ENCODE measurements at places on chromosomes 16 and 17.
A peak's percentile ranks its signal among the peaks of the same experiment; 100 is the strongest.

DNA sequence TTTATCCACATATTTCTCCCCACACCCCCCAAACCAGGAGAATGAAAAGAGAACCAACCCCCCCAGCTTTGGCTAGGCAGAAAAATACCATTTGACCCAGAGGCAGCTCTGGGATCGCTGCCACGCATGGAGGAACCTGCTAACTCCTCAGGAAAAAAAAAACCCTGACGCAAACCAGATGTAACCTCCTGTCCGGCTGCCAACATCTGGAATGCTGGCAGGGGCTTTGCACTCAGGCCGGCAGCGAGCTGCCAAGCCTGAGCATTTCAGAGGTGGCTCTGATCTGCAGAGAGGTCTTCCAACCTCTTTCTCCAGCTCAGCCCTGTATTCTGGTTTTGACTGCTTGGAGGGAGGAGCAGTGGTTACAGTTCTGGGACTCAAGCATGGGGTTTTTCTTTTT lies 8.2 kb downstream of the IGFBP4 start:
- DNase-seq: no peak

- DNase-seq: no peak
Measured at GRCh38 chr16:65757064-65757463, 609.4 kb upstream of the CDH5 start.

GRCh38 chr17:57948555-57949420 lies 6.4 kb downstream of the CUEDC1 start:
- DNase-seq: no peak

DNA sequence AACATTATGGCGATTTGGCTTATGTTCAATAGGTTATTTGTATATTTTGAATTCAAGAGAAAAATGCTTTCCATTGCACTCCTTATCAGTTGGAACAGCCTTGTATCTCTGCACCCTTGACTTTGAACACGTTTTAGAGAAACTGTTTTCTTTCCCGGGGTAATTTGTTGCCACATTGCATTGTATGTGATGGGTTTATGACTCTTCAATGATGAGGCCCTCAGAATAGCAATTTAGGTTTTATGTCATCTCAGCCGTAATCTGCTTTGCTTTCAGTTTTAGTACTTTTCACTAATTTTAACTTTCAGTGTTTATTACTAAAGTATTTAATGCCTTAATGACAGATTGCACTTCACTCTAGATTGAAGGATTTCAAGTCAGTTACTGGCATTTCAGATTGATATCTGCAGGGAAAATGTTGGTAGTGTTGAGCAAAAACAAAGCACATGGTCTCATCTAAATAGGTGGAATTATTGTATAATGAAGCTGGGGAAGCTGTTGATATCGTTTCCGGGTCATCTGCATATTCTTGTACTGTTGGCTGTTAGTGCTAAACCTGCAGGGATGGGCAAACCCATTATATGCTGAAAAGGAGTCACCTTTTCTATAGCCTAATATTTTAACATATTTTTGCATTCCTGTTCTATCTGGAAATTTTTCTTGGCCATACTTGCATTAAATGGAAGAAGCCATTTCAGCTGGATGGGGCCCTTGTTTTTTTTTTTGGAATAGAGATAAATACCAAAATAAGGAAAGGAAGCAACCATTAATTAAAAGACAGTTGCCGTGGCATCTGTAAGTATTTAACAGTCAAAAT lies 2.0 kb downstream of the LUC7L3 start:
- no peak for DNase-seq

- no peak for DNase-seq
Measured at GRCh38 chr17:43718544-43718943, 40.0 kb downstream of the SOST start.

DNA sequence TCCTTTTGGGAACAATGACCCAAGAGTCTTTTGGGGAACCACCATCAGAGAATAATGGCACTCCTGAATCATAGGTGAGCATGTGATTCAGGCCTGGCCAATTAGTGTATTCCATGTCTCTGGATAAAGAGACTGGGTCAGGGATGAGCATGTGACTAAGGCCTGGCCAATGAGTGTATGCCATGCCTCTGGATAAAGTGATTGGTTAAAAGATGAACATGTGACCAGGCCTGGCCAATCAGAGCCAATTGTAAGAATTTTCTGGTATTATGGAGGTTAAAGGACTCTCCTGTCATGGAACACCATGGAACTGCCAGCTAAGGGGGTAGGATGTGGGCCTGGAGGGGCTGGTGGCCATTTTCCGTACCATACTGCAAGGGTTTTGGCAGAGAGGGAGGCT lies 194.3 kb downstream of the C16orf78 start:
- DNase-seq: no peak

GRCh38 chr16:62272035-62272434 lies 235.8 kb upstream of the CDH8 start:
- no peak for DNase-seq

DNA sequence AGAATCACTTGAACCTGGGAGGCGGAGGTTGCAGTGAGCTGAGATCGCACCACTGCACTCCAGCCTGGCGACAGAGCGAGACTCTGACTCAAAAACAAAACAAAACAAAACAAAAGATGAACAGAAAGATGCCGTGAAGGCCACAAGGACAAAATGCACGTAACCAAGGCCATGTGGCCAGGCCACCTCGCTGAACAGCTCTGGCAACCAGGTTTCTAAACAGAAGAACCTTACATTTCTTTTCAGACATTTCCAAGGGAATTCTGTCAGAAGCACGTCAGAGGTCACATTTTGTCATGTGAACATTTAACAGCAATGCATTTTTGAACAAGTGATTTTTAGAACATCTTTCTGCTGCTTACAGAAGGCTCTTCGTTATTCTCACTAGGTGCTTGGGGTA lies 28.8 kb downstream of the USP22 start:
- DNase-seq: no peak

- DNase-seq: no peak
Measured at GRCh38 chr17:40551879-40552768, 13.1 kb downstream of the CCR7 start.

- no peak for DNase-seq
Measured at GRCh38 chr16:56861092-56861610, 3.9 kb upstream of the SLC12A3 start.

DNA sequence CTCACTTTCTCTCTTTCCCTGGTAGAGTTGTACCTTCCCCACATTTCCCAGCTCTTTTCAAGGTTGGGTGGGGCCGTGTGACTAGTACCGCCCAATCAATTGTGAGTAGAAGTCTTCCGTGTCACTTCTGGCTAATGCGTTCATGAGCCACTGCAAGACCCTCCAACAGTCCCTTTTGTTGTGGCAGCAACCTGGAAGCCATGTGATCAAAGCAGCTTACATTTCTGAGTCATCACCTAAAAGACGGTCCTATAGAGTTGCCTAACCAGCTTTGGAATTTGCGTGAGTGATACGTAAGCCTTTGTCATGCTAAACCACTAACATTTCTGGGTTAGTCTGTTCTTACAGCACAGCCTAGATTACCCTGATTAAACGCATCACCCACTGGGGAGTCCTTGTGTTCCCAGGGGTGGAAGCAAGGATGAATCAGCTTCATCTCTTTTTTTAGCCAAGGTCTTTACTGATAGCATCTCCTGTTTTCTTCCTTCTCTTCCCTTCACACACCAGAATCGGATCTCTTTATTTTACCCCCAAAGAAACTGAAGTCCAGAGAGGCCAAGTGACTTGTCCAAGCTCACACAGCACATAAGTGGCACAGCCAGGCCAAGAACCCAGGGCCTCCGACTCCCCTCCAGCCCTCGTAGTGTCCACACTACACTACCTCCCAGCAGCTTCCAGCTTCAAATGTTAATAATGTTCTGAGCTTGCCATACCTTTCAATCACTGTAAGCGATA lies 366.3 kb upstream of the XYLT1 start:
- DNase-seq: no peak

- DNase-seq: no peak
Measured at GRCh38 chr16:21626659-21627277, 25.6 kb downstream of the IGSF6 start.

DNA sequence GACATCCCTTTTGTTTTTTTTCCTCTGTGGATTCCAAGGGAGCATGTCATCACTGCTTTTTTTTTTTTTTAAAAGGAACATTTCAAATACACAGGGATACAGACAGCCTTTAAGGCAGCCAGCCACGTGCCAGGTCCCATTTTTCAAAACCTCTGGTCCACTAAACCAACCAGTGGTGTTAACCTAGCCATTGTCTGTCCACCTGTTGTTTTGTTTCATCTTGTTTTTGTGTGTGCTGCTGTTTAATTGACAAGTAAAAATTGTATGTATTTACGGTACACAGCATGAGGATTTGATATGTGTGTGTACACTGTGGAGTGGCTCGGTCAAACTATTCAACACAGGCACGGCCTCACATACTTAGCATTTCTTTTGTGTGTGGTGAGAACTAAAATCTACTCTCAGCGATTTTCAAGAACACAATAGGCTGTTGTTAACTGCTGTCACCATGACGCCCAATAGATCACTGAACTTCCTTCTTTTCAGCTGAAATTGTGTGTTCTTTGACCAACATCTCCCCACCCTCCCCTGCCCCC lies 19.2 kb downstream of the TMEM114 start:
- no peak for DNase-seq

- no peak for DNase-seq
Measured at GRCh38 chr16:57898961-57899360, 72.0 kb downstream of the CNGB1 start.

GRCh38 chr16:75781683-75782343 lies 55.5 kb upstream of the CPHXL start:
- no peak for DNase-seq

DNA sequence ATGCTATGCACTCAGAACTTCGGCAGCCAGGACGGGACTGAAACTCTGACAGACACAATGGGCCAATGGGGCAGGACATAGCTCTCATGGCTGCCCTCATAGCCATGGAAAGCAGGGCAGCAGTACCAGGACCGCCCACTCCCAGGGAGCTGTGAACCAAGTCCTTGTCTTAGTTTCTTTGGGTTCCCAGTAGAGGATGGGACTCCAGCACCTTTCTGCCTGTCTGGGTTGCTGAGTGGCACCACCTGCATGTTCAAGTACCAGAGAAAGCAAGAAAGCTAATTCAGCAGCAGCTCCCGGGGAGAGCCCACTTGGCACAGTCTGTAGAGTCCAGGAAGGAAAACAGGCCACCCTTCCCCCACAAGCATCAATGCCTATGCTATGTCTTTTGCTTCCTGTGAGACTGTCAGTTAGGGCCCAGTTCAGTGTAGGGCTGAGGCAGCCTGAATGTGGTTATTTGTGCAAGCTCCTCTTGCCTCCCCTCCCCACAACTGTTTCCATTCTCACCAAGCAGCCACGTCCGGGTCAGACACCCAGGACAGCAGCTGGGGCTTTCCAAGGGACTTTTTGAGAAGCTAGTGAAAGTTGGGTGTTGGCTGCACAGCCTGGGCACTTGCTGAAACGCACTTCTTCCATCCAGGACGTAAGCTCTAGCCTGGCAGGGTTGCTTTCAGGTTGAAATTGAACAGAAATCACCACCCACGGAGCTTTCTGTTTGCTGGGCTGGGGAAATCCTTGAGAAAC lies 7.8 kb downstream of the SUPT4H1 start:
- peak; percentile 49 for DNase-seq

DNA sequence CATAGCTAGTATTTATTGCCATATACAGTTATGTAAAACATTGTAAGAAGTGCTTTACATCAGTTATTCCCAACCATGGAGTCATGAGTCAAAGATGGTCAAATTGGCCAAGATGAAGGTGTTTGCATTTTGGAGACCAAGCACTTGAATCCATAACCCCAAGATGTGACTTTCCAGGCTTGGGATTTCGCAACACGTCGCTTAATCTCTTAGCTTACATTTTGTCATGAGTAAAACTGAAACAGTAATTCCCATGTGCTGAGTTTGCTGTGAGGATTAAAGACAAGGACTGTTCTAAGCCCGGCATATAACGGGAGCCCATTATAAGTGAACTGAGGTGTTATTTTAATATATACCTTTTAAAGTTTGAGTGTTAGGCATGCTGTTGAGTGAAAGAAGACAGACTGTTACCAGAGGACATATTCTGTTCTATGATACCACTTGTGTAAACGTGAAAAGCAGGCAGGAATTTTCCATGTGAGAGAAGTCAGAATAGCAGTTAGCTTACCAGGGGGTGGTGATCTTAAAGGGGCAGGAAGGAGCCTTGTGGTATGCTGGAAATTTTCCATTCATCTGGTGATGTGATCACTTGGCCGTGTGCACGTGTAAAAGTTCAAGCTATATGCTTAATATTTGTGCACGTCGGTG lies 484.9 kb downstream of the WWOX start:
- DNase-seq: no peak

Measured in esophagus squamous epithelium (tissue), 5 donors.